ENCODE measurements at places on chromosomes 4 and X.

- DNase-seq, result peak; percentile 53
Observed at GRCh38 chrX:58025979-58026378, 115.7 kb upstream of the ZXDA start.

GRCh38 chr4:119314356-119314755, 7.6 kb downstream of the FABP2 start:
- peak; percentile 49 for DNase-seq

DNA sequence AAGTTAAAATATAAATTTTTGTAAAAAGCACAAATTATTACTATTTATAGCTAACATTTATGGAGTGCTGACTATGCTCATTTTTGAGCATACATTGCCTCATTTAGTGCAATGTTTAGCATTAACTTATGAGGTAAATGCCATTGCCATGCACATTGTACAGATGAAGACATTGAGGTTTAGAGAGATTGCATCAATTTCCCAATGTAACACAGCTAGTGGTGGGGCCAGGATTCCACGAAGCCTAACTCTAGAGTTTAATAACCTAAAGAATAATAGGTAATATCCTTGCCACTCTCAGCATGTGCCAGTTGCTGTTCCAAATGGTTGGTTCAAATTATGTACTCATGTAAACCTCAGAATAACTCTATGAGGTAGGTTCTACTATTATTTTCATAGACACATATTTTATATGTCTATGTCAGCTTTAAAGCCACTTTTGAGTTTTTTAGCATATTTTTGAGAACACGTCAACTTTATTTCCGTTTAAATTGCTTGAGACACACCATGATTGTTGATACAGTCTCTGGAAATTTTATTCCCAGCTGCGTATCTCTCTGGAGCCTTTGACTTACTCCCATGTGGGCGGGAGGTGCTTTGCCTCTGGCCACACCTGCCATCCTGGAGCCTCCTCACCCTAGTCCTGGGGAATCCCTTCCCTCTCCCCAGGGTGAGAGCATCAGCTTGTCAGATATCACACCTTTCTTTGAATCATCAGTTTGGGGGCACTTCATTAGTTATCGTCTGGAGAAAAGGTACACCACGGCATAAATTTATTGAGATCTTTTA, 10.8 kb upstream of the ADH1A start:
- no peak for DNase-seq

DNA sequence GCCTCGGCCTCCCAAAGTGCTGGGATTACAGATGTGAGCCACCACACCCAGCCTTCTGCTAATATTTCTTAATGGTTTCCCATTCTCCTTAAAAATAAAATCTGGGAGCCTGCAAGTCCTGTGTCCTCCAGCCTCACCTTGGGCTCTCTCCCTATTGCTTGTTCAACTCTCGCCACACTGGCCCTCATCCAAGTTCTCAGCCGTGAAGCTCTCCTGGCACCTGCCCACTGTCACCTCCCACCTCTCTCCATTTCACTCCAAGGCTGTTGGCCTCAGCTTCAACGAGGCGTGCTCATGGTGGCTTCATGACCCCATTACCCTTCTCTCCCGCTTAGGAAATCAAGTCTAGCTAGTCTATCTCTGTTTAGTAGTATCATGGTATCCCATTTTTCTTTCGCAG, 9.5 kb upstream of the ETNPPL start:
- no peak for DNase-seq

GRCh38 chrX:5807181-5807580, 421.5 kb downstream of the NLGN4X start:
- no peak for DNase-seq
